ENCODE measurements at places on chromosomes 4 and X.

- DNase-seq: no peak
Measured at GRCh38 chrX:37997096-37997495, 9.3 kb upstream of the SYTL5 start.

- DNase-seq: no peak
Measured at GRCh38 chrX:39580043-39580442, 517.7 kb downstream of the BCOR start.

- DNase-seq: no peak
Measured at GRCh38 chr4:103996637-103997036, 276.9 kb upstream of the TACR3 start.

- DNase-seq: no peak
Measured at GRCh38 chr4:174156239-174156826, 127.1 kb downstream of the FBXO8 start.

GRCh38 chr4:112515198-112516065 lies 548 bp downstream of the NEUROG2 start:
- DNase-seq: peak; percentile 50

DNA sequence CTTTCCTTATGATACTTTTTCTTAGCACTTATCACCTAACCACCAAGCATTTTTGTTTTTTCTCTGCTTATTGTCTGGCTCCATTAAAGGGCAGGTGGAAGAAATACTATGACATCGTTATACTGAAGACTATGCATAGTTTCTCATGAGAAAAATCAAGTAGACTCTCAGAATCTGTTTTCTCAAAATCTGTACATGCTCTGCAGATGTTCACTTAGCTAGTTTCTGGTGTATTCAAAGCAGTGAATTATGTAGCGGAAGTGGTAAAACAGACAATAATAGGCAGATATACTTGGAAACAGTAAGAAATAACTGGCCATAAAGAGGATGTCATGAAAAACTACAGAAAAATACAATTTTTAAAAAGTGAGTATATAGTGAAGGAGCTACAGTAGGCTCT lies 146.0 kb downstream of the STIM2 start:
- DNase-seq: no peak

- no peak for DNase-seq
Measured at GRCh38 chr4:123587983-123588494, 191.4 kb downstream of the SPRY1 start.

- DNase-seq: no peak
Measured at GRCh38 chrX:68932611-68933010, 103.8 kb downstream of the EFNB1 start.

- no peak for DNase-seq
Measured at GRCh38 chr4:61128682-61129081, 71.4 kb upstream of the ADGRL3 start.

DNA sequence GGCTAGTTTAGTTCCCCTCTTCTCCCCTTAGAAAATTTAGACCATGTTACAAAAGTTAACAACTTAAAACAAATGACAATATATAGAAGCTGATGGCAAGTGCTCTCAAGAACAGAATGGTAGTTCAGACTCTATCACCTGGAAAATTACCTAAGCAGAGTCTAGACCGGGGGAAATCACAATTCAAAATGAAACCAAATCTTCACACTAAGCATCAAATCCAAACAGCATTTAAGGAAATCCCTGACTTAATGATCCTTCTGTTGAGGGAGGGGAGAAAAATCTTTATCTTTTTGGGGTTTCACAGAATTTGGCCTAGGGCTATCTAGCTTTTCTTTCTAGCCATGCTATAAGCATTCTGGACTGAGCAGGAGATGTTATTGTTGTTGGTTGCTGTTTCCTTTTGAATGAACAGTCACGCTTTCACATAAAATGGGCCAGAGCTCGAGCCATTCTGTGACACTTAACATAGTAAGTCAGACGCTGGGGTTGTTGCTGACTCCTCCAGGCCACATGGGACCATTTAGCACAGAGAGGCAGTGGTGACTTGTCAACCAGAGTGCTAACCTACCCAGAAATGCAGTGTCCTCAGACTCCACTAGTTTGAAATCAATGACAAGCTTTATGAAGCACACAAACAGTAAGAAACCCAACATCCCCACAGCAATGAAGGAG lies 16.0 kb upstream of the LSM6 start:
- DNase-seq: no peak

GRCh38 chrX:78514852-78515251 lies 144.3 kb downstream of the RTL3 start:
- no peak for DNase-seq

DNA sequence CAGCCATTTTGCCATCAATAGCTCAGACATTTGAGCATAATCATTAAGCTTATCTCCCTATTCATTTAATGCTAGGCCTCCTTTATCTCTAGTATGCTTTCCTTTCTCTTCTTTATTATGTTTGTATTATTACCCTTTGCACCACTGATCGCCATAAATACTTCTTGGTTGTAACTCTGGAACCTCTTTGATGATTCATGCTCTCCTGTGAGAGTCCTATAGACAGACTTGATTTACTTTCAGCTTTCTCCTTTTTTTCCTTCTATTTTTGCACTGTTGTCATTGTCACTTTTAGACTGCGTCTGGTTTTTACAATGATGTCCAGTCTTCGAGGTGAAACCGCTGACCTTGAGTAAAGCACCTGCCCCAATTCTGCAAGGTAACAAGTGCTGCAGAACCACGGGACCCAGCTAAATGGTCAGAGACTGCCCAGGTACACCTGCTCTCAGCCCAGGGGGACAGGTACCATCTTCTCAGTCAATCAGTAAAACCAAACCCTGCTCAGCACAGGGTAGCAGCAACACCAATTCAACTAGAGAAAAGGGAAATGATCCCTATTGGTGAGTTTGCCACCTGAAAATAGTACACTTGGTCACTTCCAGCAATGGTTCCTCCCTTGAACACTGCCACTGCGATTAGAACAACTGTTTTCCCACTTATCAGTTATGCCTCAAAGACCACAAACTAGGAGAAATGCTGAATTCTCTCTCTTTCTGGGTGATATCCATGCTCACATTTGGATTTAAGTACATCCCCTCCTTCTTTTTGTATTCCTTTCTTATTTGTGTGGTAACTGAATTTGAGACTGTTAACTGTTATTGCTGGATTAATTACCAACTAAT lies 125.1 kb downstream of the MAML3 start:
- no peak for DNase-seq

DNA sequence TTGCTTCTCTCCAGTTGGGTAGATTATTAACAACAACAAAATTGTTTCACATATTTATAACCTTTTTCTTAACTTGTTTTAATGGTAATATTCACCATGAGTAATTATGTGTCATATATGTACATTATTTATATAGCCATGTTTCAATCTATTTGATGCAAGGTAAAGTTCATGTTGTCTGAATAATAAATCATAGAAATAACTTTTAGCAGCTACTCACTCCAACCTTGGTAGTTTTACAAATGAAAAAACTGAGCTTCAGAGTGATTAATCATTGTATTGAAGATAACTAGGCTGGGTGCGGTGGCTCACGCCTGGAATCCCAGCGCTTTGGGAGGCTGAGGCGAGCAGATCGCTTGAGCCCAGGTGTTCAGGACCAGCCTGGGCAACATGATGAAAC lies 46.0 kb downstream of the TMA16 start:
- no peak for DNase-seq

GRCh38 chr4:159828687-159829086 lies 725.8 kb downstream of the RAPGEF2 start:
- DNase-seq: no peak

DNA sequence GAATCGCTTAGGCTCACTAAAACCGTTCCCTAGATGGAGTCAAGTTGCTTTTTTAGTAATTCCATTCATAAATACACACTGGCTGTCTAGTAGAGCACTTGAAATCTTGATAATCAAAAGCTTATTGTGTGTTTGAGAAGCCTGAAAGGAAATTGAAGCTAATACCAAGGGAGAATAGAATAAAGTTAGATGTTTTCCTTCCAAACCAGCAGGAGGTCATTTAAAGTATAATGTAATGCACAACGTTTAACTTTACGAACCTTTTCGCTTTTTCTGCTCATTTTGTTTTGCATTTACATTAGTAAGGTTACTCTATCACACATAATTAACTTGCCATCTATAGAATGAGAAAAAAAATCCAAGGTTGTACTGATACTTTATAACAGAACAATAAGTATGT lies 440.9 kb downstream of the NKX6-1 start:
- DNase-seq: no peak

DNA sequence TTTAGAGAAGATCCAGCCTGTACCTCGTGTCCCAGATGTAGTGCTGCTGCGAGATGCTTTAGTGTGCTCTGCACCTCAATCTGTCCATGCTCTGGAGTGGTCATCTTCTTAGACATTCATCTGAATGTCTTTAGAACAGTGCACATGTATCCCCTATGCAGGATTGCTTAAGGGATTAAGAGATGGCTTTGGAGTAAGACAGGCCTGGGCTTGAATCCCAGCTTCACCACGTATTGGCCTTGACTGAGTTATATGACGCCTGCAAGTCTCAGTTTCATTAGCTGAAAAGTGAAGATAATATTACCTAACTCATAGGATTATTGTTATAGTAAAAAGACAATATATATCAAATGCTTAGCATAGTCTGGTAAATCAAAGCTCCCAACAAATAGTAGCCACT lies 98.3 kb downstream of the NFKB1 start:
- no peak for DNase-seq

DNA sequence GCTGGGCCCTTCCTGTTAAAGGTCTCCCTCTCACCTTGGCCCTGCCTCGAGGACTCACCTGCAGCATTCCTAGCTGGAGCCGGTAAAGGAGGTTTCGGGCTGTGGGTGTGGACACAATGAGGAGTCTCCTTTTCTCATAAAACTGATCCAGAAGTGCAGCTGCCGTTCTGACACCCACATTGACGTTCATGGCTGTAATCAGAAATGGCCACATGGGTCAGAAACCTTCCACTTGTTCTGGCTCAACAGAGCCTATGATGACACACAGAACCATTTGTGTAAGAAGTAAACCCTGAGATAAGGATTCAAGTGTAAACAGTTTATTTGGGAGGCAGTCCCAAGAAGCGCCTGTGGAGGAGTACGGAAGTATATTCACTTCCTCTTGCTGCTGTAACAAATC lies 63.8 kb downstream of the SRPX start:
- no peak for DNase-seq
